ENCODE measurements at places on chromosomes 5 and 9. TPM values are rescaled to one million over a fixed set of nuclear protein-coding genes. Genes with fewer than 3 reads are reported as not detected.

DOK3 gene
- total RNA-seq, result 3.5 TPM

DNA sequence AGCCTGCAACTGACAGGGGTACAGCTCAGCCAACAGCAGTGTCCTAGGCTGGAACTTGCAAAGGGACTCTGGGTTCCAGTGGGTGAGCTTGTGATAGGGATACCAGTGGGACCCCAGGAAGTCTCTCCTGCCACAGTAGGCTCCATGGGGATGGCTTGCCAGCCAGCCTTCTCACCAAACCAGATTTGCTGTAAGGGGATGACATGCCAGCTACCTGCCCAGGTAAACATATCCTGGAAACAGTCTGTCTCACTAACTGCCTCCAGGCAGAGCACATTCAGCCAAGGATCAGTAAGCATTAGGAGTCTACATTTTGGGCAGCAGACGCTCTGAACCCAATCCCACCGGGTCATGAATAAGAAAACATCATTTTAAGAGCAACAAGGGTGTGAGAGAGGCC, 49.9 kb downstream of the SIL1 start:
- H3K36me3 ChIP-seq, result no peaks in the 10 kb centered on the region
- no peak for DNase-seq
- no peak overlapping the region for H3K27ac ChIP-seq
- H3K4me1 ChIP-seq, result no peaks in the 10 kb centered on the region

HOMER1 gene
- 5.4 TPM for total RNA-seq

TBC1D13 gene
- 31.5 TPM for total RNA-seq

GRCh38 chr9:6114424-6114823, 99.0 kb upstream of the RANBP6 start:
- no peaks in the 10 kb centered on the region for H3K36me3 ChIP-seq
- H3K4me1 ChIP-seq, result no peaks in the 10 kb centered on the region
- H3K27ac ChIP-seq, result no peak overlapping the region
- no peak for DNase-seq
- H3K4me3 ChIP-seq, result no peak overlapping the region

DNA sequence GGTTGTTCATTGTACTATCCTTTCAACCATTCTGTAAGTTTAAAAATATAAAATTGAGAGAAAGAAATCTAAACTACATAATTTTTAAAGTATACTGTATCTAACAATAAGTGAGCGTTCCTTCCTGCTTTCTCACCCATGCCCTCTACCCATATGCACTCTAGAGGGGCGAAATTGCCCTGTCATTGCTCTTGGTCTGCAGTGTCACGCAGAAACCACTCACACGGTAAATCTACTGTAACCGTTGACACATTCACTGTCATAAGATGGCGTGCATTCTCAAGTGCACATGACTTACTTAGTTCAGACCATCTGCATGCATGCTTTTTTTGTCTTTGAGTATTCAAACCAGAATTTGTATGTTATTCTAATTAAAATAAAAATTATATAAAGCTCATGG, 55.7 kb upstream of the NIPBL start:
- H3K36me3 ChIP-seq, result no peaks in the 10 kb centered on the region
- no peak overlapping the region for H3K27ac ChIP-seq
- no peak overlapping the region for H3K4me3 ChIP-seq
- H3K27me3 ChIP-seq, result no peaks in the 10 kb centered on the region

PCDHB11 gene
- not detected for total RNA-seq

TUSC1 gene
- total RNA-seq, result not detected

SLC6A3 gene
- total RNA-seq, result not detected

DMGDH gene
- 2.4 TPM for total RNA-seq

GRCh38 chr5:126046846-126047571, 376.2 kb upstream of the GRAMD2B start:
- no peak for DNase-seq
- H3K4me1 ChIP-seq, result no peaks in the 10 kb centered on the region
- H3K27ac ChIP-seq, result no peak overlapping the region
- no peak overlapping the region for H3K4me3 ChIP-seq
- no peaks in the 10 kb centered on the region for H3K27me3 ChIP-seq

DNA sequence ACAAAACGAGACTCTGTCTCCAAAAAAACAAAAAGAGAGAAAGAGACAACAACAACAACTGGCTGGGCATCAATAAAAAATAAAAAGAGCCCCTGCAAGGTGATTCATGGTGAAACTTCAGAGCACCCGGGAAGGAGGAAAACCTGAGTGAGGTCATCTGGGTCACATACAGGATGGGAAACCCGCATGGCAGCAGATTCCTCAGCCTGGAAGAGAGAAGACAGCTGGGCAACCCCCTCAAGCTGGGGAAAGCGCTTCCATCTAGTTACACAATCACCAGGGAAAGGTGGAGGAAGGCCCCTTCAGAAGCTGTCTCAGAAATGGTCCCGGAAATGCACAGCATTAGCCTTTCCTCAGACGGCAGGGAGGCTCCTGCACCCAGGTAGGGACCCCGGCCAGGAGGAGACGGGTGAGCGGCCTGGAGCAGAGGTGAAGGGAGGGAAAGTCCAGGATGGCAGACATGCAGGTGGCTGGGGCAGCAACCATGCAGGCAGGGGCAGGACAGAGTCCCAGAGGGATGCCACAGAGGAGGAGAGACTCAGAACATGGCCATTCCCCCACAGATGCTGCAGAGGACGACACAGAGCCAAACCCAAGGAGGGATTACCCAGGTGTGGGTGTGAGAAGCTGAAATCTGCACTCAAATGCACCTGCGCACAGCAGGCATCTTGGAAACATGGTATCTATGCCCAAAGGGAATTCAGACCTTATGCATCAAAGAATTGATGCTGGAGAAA, 29.4 kb downstream of the CAMSAP1 start:
- no peak overlapping the region for H3K27ac ChIP-seq
- no peaks in the 10 kb centered on the region for H3K27me3 ChIP-seq
- H3K4me3 ChIP-seq, result no peak overlapping the region
- DNase-seq, result no peak

DNA sequence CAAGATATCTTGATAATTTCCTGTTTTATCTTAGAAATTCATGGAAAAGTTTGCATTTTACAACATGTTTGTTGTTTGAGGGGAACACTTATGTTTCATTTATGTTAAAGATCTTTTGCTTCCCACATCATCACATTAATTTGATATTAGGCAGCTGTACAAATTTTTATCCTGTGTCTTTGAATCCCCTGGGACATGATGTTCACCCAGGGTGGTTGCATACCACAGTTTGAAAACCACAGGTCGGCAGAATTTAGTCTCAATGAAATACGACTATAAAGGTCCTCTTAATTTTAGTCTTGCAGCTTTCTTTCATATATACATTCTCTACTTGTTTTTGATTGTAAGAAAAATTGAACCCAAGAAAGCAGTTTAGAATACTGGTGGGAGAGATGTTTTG, 3.7 kb downstream of the NAA35 start:
- H3K27me3 ChIP-seq, result no peaks in the 10 kb centered on the region
- no peak for DNase-seq
- peaks cover 10% of the 10 kb centered on the region for H3K4me1 ChIP-seq
- no peak overlapping the region for H3K27ac ChIP-seq

GRCh38 chr5:165919196-165919595, 2372.2 kb upstream of the WWC1 start:
- no peaks in the 10 kb centered on the region for H3K4me1 ChIP-seq
- H3K27ac ChIP-seq, result no peak overlapping the region
- no peak for DNase-seq
- H3K4me3 ChIP-seq, result no peak overlapping the region
- H3K36me3 ChIP-seq, result no peaks in the 10 kb centered on the region

- DNase-seq, result no peak
- H3K4me3 ChIP-seq, result no peak overlapping the region
- H3K4me1 ChIP-seq, result no peaks in the 10 kb centered on the region
- no peaks in the 10 kb centered on the region for H3K27me3 ChIP-seq
Observed at GRCh38 chr9:33952066-33952465, 96.6 kb downstream of the UBAP2 start.

- no peaks in the 10 kb centered on the region for H3K27me3 ChIP-seq
- no peaks in the 10 kb centered on the region for H3K36me3 ChIP-seq
- no peak overlapping the region for H3K4me3 ChIP-seq
- H3K4me1 ChIP-seq, result no peaks in the 10 kb centered on the region
- no peak overlapping the region for H3K27ac ChIP-seq
Observed at GRCh38 chr5:78841767-78842166, 143.3 kb downstream of the ARSB start.

GRCh38 chr5:174581479-174581878, 142.9 kb upstream of the MSX2 start:
- H3K4me3 ChIP-seq, result no peak overlapping the region
- no peak for DNase-seq
- H3K27me3 ChIP-seq, result no peaks in the 10 kb centered on the region
- H3K27ac ChIP-seq, result no peak overlapping the region
- no peaks in the 10 kb centered on the region for H3K36me3 ChIP-seq

LVRN gene
- total RNA-seq, result not detected

DNA sequence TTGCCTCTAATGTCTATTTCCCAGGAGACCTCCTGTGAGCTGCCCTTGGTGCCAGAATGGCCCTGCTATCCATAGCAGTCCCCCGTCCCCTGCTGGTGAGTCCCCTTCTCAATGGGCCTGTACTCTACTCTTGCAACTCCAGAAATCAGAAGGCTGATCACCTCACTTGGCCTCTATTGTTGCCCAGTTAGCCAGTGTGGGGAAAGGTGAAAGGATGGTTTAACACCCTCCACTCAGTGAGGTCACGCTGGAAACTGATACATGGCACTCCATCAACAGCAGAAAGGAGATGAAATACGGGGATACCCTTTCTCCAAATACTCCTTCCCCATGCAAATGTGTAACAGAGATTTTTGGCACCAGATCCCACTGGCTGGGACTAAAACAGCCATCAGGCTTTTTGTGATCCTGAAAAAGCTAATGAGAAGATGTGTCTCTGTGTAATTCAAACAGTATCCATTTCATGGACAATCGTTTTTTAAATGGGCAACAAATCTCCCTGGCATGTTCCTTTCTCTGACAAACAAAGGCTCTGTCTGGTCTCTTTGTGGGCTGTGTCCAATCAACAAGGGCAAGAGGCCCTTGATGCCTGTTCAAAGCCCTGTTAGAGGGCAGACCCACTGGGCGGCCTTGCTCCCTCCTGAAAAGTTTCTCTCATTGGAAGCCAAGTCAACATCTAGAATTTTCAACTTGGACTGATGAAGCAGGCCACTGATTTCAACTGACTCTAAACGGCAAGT, 343.7 kb downstream of the SPOCK1 start:
- H3K36me3 ChIP-seq, result no peaks in the 10 kb centered on the region
- H3K4me3 ChIP-seq, result no peak overlapping the region
- H3K27ac ChIP-seq, result no peak overlapping the region
- no peaks in the 10 kb centered on the region for H3K4me1 ChIP-seq
- no peaks in the 10 kb centered on the region for H3K27me3 ChIP-seq
- no peak for DNase-seq

PHYHD1 gene
- 5.4 TPM for total RNA-seq

DNA sequence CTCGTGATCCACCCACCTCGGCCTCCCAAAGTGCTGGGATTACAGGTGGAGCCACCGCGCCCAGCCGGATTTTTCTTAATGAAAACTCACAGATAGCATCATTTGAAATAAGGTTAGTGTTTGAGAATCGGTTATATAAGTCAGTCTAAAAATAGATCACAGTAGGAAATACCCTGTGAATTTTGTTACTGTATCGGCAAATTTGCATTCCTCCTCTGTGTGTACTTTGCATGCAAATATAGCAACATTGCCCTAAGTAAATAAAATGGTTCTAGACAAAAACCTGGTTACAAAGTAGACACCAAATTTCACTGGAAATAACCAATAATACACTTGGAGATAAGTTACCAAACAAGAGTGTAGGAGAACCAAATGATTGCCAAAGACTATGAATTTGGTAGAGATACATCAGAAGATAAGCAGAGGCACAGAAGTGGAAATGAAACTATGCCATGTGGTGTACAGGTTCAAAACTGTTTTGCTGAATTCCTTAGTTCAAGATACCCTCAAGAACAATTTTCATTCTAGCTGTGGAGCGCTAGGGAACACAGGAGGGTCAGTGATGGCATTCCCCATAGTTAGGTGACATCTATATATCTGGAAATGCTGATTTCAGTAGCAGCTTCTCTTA, 58.1 kb downstream of the ICE1 start:
- peaks cover 15% of the 10 kb centered on the region for H3K36me3 ChIP-seq
- H3K4me3 ChIP-seq, result no peak overlapping the region
- H3K27ac ChIP-seq, result peak overlapping the region; percentile 23
- H3K27me3 ChIP-seq, result no peaks in the 10 kb centered on the region
- peaks cover 10% of the 10 kb centered on the region for H3K4me1 ChIP-seq

SPATA31D4 gene
- total RNA-seq, result not detected

GRCh38 chr5:143759396-143760130, 52.4 kb upstream of the HMHB1 start:
- no peak for DNase-seq
- no peaks in the 10 kb centered on the region for H3K4me1 ChIP-seq
- no peak overlapping the region for H3K27ac ChIP-seq
- no peaks in the 10 kb centered on the region for H3K27me3 ChIP-seq
- no peak overlapping the region for H3K4me3 ChIP-seq

All from natural killer cell (primary cell).